ENCODE measurements at places on chromosomes 7 and 10. TPM values are rescaled to one million over a fixed set of nuclear protein-coding genes. Genes with fewer than 3 reads are reported as not detected.
A peak's percentile ranks its signal among the peaks of the same experiment; 100 is the strongest.

DNA sequence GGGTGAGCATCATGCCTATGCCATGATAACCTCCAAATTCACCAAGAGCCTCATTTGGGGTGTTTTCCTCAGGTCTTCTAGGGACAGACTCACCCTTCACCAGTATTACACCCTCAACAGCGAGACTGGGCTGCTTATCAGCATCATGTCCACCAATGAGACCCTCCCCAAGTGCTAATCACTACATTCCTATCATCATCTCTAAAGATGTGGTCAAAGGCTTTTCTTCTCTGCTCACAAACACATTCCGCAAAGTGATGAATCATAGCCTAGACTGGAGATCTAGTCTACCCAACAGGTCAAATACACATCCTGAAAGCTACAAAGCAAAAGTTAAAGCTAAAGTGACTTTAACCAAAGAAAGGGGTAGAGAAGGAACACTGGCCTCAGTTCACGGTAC lies 75.3 kb upstream of the C7orf33 start:
- DNase-seq, result peak; percentile 17

- peak; percentile 54 for DNase-seq
Observed at GRCh38 chr7:38310591-38311101, 37.2 kb upstream of the TARP start.

DNA sequence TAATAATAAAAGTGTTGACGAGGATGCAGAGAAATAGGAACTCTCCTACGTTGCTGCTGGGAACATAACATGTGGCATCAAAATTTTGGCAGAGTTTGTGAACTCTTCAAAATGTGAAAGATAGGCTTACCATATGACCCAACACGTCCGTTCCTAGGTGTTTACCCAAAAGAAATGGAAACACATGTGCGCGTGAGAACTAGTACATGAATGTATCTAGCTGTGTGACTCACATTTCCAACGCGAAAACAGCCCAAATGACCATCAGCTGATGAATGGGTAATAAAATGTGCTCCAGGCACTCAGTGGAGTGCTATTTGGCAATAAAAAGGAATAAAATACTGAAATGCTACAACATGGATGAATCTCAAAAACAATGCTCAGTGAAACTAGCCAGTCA lies 10.4 kb upstream of the ELFN1 start:
- DNase-seq, result peak; percentile 42

- no peak for DNase-seq
Observed at GRCh38 chr10:69910561-69910960, 108.9 kb downstream of the COL13A1 start.

GRCh38 chr10:124081547-124082140 lies 11.8 kb downstream of the CHST15 start:
- DNase-seq, result no peak

DNA sequence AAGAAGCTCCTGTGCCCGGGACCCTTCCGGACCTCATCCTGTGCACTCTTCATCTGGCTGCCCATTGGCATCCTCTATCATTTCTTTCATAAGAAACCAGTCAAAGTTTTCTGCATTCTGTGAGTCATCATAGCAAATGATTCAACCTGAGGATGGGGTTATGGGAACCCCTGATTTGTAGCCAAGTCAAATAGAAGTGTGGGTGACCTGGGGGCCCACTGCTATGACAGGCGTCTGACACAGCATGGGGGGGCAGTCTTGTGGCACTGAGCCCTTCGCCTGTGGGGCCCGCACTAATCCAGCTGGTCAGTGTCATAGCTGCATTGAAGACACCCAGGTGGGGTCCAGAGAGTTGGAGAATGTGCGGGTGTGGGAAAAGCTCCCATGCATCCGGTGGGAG lies 230.4 kb downstream of the USP6NL start:
- peak; percentile 7 for DNase-seq

DNA sequence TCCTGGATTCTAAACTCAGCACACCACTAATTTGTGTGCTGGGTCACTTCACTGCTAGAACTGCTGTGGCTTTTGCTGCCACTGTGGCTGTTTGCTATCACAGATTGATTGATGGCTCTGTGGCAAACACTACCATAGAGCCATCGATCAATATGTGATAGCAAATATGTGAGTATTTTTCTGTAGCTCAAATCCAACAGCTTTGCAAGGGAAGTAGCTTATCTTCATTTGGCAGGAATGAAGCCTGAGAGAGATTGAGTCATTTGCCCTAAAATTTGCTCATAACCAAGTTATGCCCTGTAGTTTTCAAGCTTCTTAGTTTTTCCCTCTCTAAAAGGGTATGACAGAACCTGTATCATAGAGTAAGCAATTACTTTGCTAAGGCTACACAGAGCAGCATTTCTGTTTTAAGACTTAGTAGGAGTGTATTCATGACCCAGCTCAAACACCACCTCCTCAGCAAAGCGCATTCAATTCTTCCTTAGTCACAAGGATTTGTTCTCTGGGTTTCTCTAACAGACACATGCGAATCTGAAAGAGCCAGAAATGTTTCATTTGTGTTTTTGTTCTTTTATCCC lies 43.1 kb downstream of the MINPP1 start:
- DNase-seq, result peak; percentile 77

DNA sequence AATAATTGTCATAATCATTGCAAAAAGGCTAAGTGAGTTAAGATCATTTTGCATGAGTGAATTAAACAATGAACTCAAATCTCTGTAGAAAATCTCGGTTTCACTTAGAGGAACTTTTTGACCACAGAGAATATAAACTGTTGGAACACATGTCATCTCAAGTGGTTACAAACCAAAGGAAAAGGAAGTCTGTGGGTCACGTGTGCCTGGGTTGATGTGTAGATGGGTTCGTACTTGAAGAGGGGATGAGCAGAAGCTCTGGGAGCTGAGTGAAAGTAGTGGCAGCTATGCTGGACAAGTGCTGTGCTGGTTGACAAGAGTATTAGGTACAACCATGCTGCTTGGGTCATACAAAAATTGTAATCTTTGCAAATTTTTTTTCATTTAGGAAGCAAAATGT lies 35.0 kb downstream of the GLRX3 start:
- no peak for DNase-seq

DNA sequence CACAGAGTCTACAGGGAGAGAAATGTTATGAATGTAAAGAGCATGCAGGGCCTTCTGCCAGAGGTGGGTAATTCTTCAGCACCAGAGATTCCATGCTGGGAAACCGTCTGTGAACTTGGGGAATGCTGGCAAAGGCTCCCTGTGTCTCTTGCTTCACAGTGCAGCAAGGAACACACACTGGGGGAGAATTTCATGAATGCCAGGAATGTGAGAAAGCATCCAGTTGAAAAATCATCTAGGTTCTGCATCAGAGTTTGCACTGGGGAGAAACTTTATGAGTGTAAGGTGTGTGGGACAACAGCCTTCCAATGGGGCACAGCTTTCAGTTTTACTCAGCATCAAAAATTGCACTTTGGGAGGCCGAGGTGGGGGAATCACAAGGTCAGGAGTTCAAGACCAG lies 224.3 kb upstream of the IGFBP3 start:
- peak; percentile 99 for DNase-seq

DNA sequence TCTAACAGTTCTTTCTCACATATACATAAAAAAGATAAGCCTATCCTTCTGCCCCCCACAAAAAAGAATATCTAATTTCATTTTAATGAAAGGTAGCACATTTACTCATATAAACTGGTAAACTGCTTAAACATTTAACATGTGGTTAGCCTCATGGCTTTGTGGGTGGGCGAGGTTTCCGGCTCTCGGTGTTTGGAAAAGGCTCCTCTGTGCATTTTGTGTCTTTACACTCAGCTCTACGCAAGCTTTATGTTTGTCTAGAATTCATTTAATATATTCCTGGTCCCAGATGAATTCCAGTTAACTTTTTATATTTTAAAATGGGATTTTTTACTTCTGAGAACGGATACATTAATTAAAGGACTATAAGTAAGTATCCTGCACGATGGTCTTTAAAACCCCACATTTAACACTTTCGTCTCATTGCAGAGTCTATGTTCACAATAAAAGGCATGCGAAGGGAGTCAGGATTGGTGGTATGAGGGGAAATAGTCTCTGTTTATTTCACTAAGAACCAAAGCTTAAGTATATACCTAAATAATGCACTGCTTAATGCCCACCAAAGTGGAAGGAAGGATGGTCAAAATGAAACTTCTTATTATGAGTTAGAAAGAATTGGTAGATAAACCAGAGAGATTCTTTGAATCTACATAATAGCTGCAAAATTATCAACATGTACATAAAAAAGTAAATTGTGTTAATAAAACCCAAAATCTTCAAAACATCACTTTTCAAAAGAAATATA lies 197.2 kb downstream of the CRPPA start:
- DNase-seq, result no peak

- DNase-seq, result no peak
Observed at GRCh38 chr7:55180963-55181542, 162.2 kb downstream of the EGFR start.

DNA sequence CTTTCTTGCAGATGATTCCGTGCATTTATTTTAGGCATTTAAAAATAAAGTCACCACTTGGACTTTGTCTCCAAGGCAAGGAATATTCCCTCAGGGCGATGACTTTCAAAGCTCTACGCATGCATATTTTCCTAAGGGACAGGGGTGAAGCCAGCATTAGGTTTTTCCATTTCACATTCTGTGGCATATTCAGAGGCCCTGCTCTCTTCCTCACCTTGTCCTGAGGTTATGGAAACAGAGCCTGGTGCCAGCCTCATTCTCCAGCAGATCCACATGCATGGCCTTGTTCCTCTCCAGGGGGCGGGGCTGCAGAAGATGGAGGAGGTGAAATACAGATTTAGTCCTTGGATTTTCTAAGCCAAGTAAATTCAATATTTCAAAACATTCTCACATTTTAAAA lies 11.6 kb upstream of the LYZL1 start:
- peak; percentile 78 for DNase-seq

- no peak for DNase-seq
Observed at GRCh38 chr7:158164101-158165095, 423.2 kb downstream of the PTPRN2 start.

DNA sequence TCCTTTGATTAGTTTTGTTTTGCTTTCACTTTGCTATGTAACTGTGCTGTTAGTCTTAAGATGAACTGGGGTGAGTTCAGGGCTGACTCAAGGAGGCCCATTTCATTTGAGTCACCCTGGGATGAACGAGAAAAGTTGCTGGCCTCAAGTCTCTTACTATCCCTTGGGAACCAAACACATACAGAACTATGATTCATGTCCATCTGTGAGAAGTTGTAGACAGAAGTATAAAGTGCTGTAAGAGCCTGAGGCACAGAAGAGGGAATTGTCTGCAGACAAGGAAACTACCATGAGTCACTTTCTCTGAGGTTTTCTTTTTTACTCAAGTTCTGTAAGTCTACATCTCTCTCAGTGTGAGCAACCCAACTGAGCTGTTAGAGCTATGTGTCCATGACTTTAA lies 179.8 kb upstream of the CSTF2T start:
- peak; percentile 92 for DNase-seq

- DNase-seq, result no peak
Observed at GRCh38 chr10:108049668-108050067, 885.2 kb upstream of the SORCS1 start.

- no peak for DNase-seq
Observed at GRCh38 chr10:70445718-70446657, 4.5 kb upstream of the NODAL start.

DNA sequence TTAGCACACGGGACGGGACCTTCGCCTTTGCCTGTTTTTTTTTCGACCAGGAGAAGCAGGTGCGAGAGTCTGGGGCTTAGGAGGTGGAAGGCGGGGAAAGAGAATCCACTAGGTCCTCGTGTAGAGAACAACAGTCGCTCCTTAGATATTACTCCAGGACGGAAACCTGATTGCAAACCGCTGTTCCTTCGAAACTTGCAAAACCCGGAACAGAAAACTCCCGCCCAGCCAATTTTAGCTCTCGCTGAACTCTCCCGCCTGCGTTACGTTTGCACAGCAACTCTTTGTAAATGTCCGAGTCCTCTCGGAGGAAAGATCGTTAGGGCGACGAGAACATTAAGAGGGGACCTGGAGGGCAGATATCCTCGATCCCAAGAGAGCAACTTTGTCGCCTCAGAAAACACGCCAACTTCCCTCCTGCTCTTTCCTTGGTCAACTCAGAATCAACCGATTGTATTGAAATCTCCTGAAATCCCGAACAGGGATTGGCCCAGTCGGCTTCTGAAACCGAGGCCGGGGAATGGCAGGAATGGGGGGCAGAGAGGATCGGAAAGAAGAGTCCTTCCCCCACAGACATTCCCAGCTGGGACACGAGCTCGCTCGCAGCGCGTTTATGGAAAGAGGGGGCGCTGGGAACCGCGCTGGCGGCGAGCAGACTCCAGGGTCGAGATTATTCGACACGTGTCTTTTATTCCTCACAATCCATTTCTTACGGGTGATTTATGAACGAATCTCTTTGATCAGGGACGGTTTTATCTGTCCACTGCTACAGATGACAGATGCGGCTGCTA lies 9.9 kb downstream of the TWIST1 start:
- DNase-seq, result peak; percentile 77

SYCE1 gene
- not detected for total RNA-seq

NEUROD6 gene
- not detected for total RNA-seq

SGPL1 gene
- total RNA-seq, result 26.5 TPM

PRKG1 gene
- total RNA-seq, result 1.7 TPM

NXPH1 gene
- total RNA-seq, result not detected

ADIRF gene
- total RNA-seq, result 4.2 TPM

HOXA10 gene
- total RNA-seq, result 15.4 TPM

ADAM8 gene
- 1.3 TPM for total RNA-seq

KCNIP2 gene
- 0.07 TPM for total RNA-seq

EVX1 gene
- total RNA-seq, result not detected

CUZD1 gene
- total RNA-seq, result 0.02 TPM
